Small intestine (tissue), 16 donors: ENCODE measurements at places on chromosomes 12 and 14. TPM values are rescaled to one million over a fixed set of nuclear protein-coding genes. Genes with fewer than 3 reads are reported as not detected.

- H3K27me3 ChIP-seq = no peaks in the 10 kb centered on the region
- no peak overlapping the region for H3K4me3 ChIP-seq
- DNase-seq = no peak
- H3K4me1 ChIP-seq = no peaks in the 10 kb centered on the region
- H3K36me3 ChIP-seq = no peaks in the 10 kb centered on the region
Observed at GRCh38 chr14:99030454-99030853, 241.5 kb downstream of the BCL11B start.

DNA sequence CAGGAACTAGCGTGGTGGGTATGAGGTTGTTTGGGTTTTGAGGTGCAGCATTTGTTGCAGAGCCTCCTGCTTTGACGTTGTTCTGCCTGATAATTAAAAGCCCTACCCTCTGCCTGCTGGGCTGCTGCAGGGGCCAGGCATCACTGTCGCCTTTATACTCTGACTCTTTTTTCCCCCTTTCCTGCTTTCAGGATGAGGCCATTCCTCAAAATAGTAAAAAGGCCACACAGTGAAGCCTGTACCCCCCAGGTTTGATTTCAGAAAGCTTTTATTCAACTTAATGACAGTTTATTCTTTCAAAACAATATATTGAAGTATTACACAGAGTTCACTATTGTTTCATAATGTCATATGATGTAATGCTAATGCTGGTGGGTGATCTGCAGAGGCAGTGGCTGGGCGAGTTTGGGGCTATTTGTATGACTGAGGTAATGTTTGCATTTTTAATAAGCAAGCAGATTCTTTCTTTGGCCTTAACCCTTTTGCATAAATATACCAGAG lies 9.1 kb downstream of the BORCS5 start:
- no peak overlapping the region for H3K4me3 ChIP-seq
- no peak for DNase-seq
- no peak overlapping the region for H3K27ac ChIP-seq
- no peaks in the 10 kb centered on the region for H3K36me3 ChIP-seq

GRCh38 chr12:63841571-63841970 lies 2.9 kb upstream of the SRGAP1 start:
- no peaks in the 10 kb centered on the region for H3K36me3 ChIP-seq
- no peak overlapping the region for H3K4me3 ChIP-seq
- no peak overlapping the region for H3K27ac ChIP-seq
- H3K27me3 ChIP-seq = peaks cover 2% of the 10 kb centered on the region

GRCh38 chr14:52590318-52590717 lies 37.7 kb downstream of the GPR137C start:
- no peaks in the 10 kb centered on the region for H3K36me3 ChIP-seq
- no peaks in the 10 kb centered on the region for H3K4me1 ChIP-seq
- no peak overlapping the region for H3K27ac ChIP-seq

DNA sequence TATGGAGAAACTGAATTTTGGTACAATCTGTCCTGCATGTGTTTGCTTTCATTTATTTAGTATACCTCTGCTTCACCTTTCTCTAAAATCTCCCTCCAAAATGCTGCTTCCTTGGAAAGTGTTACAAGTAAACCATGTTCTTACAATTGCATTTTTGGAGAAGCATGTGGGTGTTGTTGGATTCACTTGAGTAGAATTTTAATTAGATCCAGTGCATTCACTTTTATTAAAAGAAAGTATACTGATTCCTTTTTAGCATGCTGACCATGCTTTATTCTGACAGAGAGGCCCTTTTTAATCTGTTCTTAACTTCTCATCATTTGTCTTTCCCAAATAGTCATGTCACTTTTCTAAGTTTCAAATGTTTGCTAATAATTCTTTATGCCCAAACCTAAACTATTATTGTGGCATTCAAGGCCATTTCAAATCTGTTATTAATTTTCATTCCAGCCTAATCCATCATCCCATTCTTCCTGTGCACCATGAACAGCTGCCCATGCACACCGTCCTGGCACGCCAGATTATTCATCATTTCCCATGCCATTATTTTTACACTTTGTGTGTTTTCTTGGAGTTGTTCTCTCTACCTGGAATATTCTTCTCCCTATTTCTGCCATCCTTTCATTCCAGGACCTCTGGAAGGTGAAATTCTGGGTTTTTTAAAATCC lies 90.7 kb downstream of the METTL25 start:
- H3K36me3 ChIP-seq = no peaks in the 10 kb centered on the region
- no peaks in the 10 kb centered on the region for H3K27me3 ChIP-seq
- no peak for DNase-seq
- H3K4me1 ChIP-seq = no peaks in the 10 kb centered on the region

GRCh38 chr12:49866859-49867569 lies 24.1 kb upstream of the BCDIN3D start:
- H3K27ac ChIP-seq = no peak overlapping the region
- no peaks in the 10 kb centered on the region for H3K27me3 ChIP-seq
- H3K4me1 ChIP-seq = peaks cover 38% of the 10 kb centered on the region
- no peak overlapping the region for H3K4me3 ChIP-seq

GRCh38 chr14:22847661-22848341 lies 11.4 kb downstream of the MMP14 start:
- H3K27me3 ChIP-seq = no peaks in the 10 kb centered on the region
- H3K27ac ChIP-seq = peak overlapping the region; percentile 81
- DNase-seq = no peak

- H3K27me3 ChIP-seq = peaks cover 3% of the 10 kb centered on the region
- H3K4me3 ChIP-seq = no peak overlapping the region
- H3K36me3 ChIP-seq = no peaks in the 10 kb centered on the region
- H3K4me1 ChIP-seq = no peaks in the 10 kb centered on the region
Observed at GRCh38 chr14:23864861-23865260, 88.7 kb upstream of the DHRS4 start.

DNA sequence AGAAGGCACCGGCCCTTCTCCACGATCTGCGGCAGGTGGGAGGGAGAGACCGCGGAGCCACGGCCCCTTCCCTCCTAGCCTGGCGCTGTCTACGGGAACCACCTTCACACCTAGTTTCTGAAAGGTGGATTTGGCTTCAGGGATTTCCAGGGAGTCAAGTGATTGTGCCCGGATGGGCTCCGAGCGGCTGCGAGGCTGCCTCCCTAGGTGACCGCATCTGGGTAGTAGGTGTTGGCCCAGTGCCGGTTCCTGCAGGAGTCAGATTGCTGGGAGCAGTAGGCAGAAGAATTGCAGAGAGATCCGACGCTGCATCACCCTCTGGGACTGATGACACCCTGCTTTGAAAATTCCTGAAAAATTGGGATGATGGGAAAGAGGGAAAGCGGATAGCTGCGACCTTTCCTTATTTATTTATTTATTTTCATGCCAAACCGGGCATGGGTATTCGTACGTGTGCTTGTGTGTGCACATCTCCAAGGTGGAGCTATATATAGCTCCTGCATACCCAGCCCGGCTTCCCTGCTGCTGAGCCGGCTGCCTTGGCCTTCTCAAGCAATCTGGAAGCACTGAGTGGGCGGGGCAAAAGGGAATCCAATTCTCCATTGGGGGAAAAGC lies 1.1 kb downstream of the CNTN1 start:
- no peak overlapping the region for H3K4me3 ChIP-seq
- no peak for DNase-seq
- H3K27ac ChIP-seq = no peak overlapping the region
- peaks cover 9% of the 10 kb centered on the region for H3K27me3 ChIP-seq

IL23A gene
- polyA plus RNA-seq = 0.57 TPM

GRCh38 chr14:60642270-60643140 lies 6.8 kb downstream of the SIX1 start:
- H3K4me1 ChIP-seq = peaks cover 4% of the 10 kb centered on the region
- H3K36me3 ChIP-seq = no peaks in the 10 kb centered on the region
- H3K27me3 ChIP-seq = peaks cover 4% of the 10 kb centered on the region
- no peak overlapping the region for H3K27ac ChIP-seq

GRCh38 chr12:47931187-47931586 lies 26.4 kb upstream of the VDR start:
- H3K4me3 ChIP-seq = no peak overlapping the region
- no peaks in the 10 kb centered on the region for H3K36me3 ChIP-seq
- H3K4me1 ChIP-seq = no peaks in the 10 kb centered on the region
- no peaks in the 10 kb centered on the region for H3K27me3 ChIP-seq
- H3K27ac ChIP-seq = no peak overlapping the region
- no peak for DNase-seq

GRCh38 chr12:71655495-71655894 lies 8.2 kb downstream of the ZFC3H1 start:
- H3K36me3 ChIP-seq = peaks cover 11% of the 10 kb centered on the region
- no peaks in the 10 kb centered on the region for H3K4me1 ChIP-seq
- H3K27me3 ChIP-seq = no peaks in the 10 kb centered on the region
- DNase-seq = no peak

- no peaks in the 10 kb centered on the region for H3K36me3 ChIP-seq
- no peaks in the 10 kb centered on the region for H3K27me3 ChIP-seq
- DNase-seq = no peak
Observed at GRCh38 chr12:97075934-97076630, 169.0 kb downstream of the NEDD1 start.

- no peak for DNase-seq
- H3K36me3 ChIP-seq = peaks cover 3% of the 10 kb centered on the region
- no peak overlapping the region for H3K27ac ChIP-seq
- no peak overlapping the region for H3K4me3 ChIP-seq
- H3K27me3 ChIP-seq = no peaks in the 10 kb centered on the region
Observed at GRCh38 chr12:112163471-112163991, 38.2 kb downstream of the TRAFD1 start.

PIWIL1 gene
- not detected for polyA plus RNA-seq

GRCh38 chr12:110927546-110927945 lies 7.2 kb upstream of the MYL2 start:
- H3K4me1 ChIP-seq = no peaks in the 10 kb centered on the region
- no peaks in the 10 kb centered on the region for H3K36me3 ChIP-seq
- no peak overlapping the region for H3K27ac ChIP-seq
- H3K27me3 ChIP-seq = peaks cover 2% of the 10 kb centered on the region

DNA sequence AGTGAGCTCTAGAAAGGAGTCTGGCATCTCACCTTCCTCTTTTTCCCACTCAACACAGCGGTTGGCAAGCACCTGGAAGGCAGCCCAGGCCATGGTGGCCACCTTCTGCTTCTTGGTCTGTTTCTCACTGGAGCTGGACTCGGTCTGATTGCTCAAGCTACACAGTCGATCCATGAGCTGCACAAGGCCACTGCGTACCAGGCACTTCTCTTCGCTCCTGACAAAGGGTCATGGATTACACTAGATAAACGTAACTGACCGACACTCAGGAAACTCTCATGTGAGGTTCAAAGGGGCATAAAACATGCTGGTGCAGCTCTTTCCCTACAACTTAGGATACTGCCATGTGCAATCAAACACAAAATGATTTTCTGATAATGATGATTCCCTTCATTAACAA lies 113.7 kb downstream of the TRAFD1 start:
- no peak overlapping the region for H3K4me3 ChIP-seq
- no peak for DNase-seq
- no peaks in the 10 kb centered on the region for H3K27me3 ChIP-seq
- H3K36me3 ChIP-seq = no peaks in the 10 kb centered on the region

SSTR1 gene
- 7.8 TPM for polyA plus RNA-seq

DPPA3 gene
- not detected for polyA plus RNA-seq

KRT2 gene
- polyA plus RNA-seq = 2.2 TPM

GRCh38 chr14:91149462-91149861 lies 35.6 kb downstream of the DGLUCY start:
- H3K4me1 ChIP-seq = peaks cover 2% of the 10 kb centered on the region
- no peak overlapping the region for H3K27ac ChIP-seq
- no peaks in the 10 kb centered on the region for H3K27me3 ChIP-seq
- no peak overlapping the region for H3K4me3 ChIP-seq
- DNase-seq = peak; percentile 31
- peaks cover 3% of the 10 kb centered on the region for H3K36me3 ChIP-seq

DNA sequence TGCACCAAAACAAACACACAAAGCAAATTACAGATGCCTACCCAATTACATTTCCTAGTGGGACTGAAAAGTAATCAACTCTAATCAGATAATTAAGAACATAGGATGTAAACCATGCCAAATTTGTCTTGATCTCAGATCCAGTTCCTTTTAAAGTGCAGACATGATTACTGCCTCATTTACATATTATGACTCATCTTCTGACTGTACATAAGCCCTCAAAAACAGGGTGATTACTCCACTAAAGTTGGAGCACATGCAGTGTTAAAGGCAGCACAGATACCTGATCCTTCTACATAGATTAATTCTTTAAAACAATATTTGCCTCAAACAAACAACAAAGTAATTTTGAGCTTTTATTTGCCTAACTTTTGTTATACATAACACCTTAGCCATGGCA lies 337.2 kb downstream of the RPS29 start:
- no peak overlapping the region for H3K27ac ChIP-seq
- no peaks in the 10 kb centered on the region for H3K27me3 ChIP-seq
- no peaks in the 10 kb centered on the region for H3K36me3 ChIP-seq
- no peak for DNase-seq
- no peak overlapping the region for H3K4me3 ChIP-seq

LIMA1 gene
- polyA plus RNA-seq = 125 TPM

- peak; percentile 56 for DNase-seq
- H3K27ac ChIP-seq = no peak overlapping the region
- no peaks in the 10 kb centered on the region for H3K27me3 ChIP-seq
- no peaks in the 10 kb centered on the region for H3K4me1 ChIP-seq
- no peak overlapping the region for H3K4me3 ChIP-seq
Observed at GRCh38 chr12:120944645-120945217, 33.6 kb upstream of the HNF1A start.

- no peak for DNase-seq
- no peaks in the 10 kb centered on the region for H3K27me3 ChIP-seq
- peaks cover 2% of the 10 kb centered on the region for H3K4me1 ChIP-seq
- H3K27ac ChIP-seq = no peak overlapping the region
- no peak overlapping the region for H3K4me3 ChIP-seq
- peaks cover 13% of the 10 kb centered on the region for H3K36me3 ChIP-seq
Observed at GRCh38 chr12:67655829-67656228, 7.3 kb downstream of the DYRK2 start.

IAPP gene
- polyA plus RNA-seq = 1.4 TPM

DNA sequence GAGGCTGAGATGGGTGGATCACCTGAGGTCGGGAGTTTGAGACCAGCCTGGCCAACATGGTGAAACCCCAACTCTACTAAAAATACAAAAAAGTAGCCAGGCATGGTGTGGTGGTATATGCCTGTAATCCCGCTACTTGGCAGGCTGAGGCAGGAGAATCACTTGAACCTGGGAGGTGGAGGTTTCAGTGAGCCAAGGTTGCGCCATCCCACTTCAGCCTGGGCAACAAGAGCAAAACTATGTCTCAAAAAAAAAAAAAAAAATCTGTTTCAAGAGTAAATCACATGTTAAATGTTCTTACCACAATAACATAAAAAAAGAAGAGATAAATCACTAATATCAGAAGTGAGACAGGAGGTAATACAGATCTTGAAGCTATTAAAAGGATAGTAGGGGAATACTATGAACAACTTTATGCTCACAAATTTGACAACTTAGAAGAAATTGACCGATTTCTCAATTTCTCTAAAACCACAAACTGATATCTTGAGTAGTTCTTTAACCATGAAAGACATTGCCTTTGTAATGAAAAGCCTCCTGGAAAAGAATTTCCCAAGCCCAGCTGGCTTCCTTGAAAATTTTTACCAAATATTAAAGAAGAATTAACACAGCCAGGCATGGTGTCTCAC lies 37.7 kb downstream of the TAOK3 start:
- H3K4me1 ChIP-seq = no peaks in the 10 kb centered on the region
- H3K27me3 ChIP-seq = no peaks in the 10 kb centered on the region
- no peak for DNase-seq
- no peak overlapping the region for H3K4me3 ChIP-seq

GRCh38 chr14:77980475-77981321 lies 180.8 kb downstream of the ADCK1 start:
- H3K4me3 ChIP-seq = peak overlapping the region; percentile 43
- no peaks in the 10 kb centered on the region for H3K36me3 ChIP-seq
- H3K27ac ChIP-seq = no peak overlapping the region
- DNase-seq = peak; percentile 42
